ENCODE measurements at places on chromosomes 2 and 18.

- DNase-seq: no peak
Observed at GRCh38 chr2:24930768-24931167, 10.7 kb upstream of the ADCY3 start.

GRCh38 chr2:10046931-10047330 is 3.6 kb downstream of the KLF11 start:
- no peak for DNase-seq

GRCh38 chr18:28350821-28351220 is 173.9 kb upstream of the CDH2 start:
- DNase-seq: no peak

DNA sequence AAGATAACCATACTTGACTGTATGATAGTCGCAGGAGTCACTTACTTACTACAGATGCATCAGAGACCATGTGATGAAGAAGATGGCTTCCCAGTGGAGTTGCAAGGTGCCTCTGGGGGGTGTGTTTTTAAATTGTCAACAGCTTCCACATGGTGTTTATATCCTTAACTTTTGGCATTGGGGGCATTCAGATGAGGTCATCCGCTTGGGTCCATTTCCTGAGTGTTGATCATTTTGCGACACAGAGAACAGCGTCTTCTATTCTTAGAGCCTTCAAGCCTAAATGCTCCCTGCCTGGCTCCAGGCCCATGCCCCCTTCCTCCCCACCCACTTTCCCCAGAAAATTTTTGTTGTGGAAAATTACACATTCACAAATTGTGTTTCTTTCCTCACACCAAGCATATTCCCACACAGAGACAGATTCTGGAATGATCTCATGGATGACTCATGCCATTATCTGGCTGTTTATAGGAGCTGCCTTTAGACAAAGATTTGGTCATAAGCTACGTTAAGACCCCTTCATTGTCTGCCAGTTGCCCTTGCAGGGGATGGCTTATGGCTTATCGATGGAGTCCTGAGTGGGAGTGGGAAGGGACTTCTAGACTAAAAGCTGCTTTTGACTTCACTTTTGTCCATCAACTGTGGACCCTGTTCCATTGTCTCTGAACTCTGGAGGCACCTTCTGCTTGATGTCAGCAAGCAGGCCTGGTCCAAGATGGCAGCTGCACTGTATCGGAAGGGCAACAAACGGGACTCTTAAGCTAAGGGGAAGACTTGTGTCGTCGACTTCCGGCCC is 91.8 kb downstream of the CABLES1 start:
- DNase-seq: no peak

- no peak for DNase-seq
Observed at GRCh38 chr2:229202646-229203045, 68.4 kb downstream of the PID1 start.

DNA sequence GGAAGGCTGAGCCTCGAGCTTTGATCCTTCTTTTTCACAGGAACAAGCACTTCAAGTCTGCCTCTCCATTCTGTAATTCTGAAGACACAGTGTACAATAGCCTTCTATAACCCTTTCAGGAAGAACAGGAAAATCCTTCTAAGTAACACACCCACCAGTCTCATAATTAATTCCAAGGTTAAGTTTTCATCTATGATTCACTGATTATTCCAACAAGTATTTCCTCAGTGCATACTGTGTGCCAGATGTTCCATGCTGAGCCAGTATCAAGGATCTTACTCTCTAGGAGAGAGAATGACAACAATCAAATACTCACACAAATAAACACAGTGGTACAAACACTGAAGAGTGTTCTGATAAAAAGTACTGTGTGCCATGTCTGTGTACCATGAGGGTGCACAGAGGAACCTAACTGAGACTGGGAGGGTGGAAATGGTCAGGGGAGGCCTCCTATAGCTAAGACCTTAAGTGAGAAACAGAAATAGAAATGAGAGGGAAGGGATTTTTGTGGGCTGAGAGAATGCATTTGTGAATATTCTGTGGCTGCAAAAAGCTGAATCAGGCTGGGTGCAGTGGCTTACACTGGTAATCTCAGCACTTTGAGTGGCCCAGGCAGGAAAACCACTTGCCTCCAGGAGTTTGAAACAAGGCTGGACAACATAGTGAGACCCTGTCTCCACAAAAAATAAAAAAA is 7.3 kb upstream of the MTLN start:
- no peak for DNase-seq

DNA sequence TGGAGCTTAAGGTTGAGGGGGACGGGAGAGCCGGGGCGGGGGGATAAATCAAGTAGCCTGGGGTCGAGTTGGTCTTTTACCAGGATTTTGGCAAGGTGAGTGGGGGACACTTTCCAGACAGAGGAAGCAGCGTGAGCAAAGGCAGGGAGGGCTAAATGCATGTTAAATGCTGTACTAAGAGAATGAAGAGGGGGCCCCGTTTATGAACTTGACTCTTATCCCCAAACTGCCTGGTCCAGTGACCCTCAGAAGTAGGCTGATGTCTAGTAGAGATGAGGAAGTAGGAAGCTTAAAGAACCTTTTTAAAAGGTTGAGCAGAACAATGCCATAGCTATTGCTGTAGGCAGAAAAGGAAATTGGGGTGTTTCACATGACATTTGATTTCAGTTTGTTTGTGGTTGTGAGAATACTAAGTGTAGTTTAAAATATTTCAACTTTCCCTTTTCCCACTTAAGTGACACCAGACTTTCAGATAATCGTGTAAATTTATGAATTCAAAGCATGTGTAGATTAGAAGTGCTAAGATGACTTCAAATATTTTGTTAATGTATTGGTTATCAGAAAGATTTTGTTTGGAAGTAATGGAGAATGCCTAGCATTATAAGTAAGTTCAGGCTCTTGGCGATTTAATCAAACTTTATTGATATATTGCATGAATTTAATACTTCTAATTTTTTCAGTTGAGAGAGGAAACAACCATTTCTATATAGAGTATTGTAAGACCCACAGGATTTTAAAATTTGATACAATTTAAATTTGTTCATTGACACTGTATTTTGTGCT is 1.8 kb downstream of the REL start:
- DNase-seq: peak; percentile 21

- no peak for DNase-seq
Observed at GRCh38 chr18:45538444-45538843, 76.8 kb upstream of the SLC14A2 start.

DNA sequence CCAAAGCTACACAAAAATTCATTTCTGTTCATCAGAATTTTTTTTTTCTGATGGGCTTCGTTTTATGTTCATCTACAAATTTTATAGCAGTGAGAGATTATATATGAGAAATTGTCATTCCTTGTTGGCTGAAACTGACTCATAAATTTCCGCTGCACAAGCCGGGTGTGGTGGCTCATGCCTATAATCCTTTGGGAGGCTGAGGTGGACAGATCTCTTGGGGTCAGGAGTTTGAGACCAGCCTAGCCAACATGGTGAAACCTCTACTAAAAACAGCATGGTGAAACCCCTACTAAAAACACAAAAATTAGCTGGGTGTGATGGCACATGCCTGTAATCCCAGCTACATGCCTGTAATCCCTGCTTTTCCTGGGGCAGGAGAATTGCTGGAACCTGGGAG is 72.0 kb downstream of the PLEKHM3 start:
- no peak for DNase-seq

DNA sequence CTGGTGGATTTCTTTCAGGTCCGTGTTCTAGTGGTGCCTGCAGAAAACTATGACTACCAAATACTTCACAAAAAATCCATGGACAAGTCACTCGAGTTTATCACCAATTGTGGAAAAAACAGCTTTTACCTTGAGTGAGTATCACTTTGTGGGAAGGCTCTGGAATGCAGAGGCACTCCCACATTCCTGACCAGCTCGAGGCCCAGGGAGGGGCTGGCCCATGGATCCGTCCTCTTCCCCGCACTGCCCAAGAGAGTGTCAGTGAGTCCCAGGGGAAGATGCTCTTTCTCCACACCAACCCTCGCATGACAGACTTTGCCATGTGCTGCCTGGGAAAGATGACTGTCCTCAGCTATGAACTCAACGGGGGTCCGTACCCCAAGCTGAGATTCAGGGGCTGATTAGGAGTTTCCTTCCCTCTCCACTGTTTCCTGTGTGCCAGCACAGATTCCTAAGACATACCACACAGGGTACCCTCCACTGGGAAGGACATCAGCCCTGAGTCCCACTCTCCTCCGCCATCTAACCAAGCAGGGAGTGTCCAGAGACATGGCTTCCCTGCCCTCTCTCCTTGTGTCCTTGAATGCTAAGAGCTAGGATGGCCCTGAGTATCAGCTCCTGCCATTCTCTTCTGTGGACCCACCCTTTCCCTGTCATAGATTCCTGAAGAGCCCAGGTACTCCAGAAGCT is 155.9 kb downstream of the LAMA3 start:
- DNase-seq: no peak

GRCh38 chr2:201883606-201884369 is 77.5 kb downstream of the CDK15 start:
- no peak for DNase-seq

DNA sequence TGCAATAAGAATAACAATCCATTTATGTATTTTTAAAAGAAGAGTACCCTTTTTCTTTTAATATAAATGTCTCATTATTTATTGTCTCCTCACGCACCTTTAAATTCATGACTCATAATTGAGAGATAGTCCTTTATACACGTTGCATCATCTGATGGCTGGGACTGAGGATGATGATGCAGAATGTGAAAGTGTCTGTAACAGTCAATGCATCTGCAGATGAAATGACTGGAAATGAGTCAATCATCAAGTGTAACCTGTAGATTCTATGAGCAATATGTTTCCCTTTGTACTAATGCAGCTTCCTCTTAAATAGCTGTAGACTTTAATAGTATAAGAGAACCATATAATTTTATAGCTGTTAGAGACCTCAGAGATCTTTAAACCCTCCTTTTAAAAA is 26.1 kb upstream of the SYT4 start:
- no peak for DNase-seq

GRCh38 chr2:227163485-227163997 is 464 bp downstream of the COL4A4 start:
- DNase-seq: no peak

DNA sequence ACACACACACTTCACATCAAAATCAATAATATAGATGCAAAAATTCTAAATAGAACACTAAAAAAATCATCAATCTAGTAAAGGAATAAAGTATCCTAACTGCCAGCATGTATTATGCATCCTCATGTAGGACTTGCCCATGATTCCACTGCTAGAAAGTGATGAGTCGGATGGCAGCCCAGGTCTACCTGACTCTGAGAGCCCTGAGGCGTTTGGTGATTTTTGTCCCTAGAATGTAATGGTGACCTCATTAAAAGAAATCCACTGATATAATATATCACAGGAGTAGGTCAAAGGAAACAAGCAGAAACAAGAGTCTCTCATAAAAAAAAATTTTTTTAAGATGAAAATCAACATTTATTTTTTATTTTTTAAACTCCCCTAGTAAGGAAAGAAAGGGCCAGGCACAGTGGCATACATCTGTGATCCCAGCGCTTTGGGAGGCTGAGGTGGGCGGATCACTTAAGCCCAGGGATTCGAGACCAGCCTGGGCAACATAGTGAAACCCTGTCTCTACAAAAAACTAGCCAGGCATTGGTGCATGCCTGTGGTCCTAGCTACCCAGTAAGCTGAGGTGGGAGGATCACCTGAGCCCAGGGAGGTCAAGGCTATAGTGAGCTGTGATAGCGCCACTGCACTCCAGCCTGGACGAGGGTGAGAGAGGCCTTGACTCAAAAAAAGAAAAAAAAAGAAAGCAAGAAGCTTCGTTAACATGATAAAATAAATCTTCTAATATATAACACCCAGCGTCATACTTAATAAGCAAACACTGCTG is 24.4 kb upstream of the ACTG2 start:
- no peak for DNase-seq

GRCh38 chr2:44348400-44348799 is 12.9 kb downstream of the PREPL start:
- no peak for DNase-seq

GRCh38 chr18:63963615-63964256 is 6.1 kb upstream of the SERPINB8 start:
- peak; percentile 13 for DNase-seq

DNA sequence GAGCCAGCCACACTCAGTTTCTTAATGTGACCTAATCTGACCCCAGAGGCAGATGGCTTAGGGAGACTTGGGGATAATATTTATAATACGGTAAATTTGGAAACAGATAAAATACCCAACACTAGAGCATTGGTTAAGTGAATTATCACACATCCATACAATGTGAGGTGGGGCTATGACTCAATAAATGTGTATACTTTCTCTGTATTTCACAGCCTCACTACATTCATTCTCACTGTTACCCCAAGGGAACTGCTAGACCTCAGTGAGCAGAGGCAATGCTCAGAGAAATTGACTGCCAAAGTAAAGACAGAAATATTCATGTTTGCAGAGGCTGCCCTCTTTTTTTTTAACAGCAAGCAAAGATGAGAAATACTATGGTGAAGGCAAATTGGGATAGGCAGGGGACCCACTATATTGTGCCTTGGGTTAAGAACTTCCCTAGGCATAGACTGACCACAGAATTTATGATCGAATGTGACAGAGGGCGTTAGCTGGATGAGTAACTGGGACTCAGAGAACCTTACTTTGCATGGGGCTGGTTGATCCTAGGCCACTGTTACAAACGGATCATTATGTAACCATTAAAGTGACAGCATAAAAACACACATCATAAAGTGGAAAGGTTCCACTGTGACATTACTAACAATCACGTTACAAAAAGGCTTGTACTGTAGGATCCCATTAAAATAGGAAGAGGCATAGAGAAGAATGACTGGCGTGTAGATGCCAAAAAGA is 246.0 kb upstream of the LYPD1 start:
- DNase-seq: no peak

- DNase-seq: no peak
Observed at GRCh38 chr2:74373221-74373676, 6.9 kb downstream of the DCTN1 start.

DNA sequence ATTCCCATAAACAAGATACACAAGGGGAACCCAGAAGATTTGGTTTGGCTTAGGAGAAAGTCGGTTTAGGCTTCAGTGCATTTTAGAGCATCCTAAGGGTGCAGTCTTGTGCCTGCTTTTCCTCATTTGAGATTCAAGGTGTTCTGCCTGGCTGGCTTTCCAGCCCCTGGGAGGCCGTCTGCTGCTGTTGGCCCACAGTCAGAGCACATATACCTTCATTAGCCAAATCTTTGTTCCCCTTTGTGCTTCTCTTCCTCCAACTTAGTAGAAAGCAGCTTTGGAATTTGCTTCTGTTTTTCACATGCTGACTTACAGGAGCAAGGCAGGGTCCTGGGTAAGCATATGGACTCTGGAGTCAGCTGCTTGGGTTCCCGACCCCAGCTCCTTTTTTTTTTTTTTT is 477.1 kb upstream of the TCF4 start:
- no peak for DNase-seq

DNA sequence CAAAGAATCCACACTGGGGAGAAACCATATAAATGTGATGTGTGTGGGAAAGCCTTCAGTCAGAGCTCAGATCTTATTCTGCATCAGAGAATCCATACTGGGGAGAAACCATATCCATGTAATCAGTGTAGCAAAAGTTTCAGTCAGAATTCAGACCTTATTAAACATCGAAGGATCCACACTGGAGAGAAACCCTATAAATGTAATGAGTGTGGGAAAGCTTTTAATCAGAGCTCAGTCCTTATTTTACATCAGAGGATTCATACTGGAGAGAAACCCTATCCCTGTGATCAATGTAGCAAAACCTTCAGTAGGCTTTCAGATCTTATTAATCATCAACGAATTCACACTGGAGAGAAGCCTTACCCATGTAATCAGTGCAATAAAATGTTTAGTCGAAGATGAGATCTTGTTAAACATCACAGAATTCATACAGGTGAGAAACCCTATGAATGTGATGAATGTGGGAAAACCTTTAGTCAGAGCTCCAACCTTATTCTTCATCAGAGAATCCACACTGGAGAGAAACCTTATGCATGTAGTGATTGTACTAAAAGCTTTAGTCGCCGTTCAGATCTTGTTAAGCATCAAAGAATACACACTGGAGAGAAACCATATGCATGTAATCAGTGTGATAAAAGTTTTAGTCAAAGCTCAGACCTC is 16.7 kb upstream of the ZSCAN30 start:
- no peak for DNase-seq

All from substantia nigra (tissue), 51 donors.